ENCODE measurements at places on chromosomes 11 and 22.

DNA sequence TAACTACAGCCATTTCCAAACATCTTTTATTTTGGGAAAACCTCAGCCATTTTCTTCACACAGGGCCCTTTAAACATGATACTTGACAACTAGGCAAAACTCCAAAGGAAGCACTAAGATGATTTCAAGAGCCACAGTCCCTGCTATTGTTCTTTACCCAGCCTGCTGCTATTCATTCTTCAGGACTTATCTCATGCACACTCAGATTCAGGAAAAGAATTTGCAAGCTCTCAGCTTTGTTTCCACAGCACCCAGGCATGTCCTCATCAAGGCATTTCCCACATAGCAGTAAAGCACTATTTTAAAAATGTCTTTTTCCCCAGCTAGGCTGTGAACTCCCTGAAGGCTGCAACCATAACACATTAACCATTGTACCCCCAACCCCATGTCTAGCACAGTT lies 609.3 kb upstream of the CCDC90B start:
- no peak for DNase-seq

DNA sequence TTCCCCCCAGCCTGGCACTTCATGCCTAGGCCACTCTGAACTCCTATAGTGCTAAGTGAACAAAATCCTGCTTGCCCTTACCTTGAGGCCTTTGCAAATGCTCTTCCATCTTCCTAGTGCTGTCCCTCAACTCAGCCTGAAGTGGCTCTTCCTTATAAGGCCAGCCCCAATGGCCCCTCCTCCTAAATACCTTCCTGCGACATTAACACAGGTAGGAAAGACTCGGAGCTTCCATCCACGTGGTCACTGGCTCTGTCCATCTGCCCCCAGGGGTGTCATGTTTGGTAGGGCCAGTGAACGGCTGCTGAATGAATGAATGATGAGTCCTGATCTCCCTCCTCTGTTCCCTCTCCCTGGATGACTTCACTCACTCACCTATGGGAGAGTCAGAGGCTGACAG lies 4.2 kb downstream of the PDE2A start:
- no peak for DNase-seq

- no peak for DNase-seq
These were observed 702.4 kb downstream of the NTM start for GRCh38 chr11:132072858-132073211.

- DNase-seq: no peak
These were observed 28.0 kb downstream of the CTR9 start for GRCh38 chr11:10779086-10779485.

GRCh38 chr11:34358258-34358727 lies 483 bp upstream of the ABTB2 start:
- no peak for DNase-seq

DNA sequence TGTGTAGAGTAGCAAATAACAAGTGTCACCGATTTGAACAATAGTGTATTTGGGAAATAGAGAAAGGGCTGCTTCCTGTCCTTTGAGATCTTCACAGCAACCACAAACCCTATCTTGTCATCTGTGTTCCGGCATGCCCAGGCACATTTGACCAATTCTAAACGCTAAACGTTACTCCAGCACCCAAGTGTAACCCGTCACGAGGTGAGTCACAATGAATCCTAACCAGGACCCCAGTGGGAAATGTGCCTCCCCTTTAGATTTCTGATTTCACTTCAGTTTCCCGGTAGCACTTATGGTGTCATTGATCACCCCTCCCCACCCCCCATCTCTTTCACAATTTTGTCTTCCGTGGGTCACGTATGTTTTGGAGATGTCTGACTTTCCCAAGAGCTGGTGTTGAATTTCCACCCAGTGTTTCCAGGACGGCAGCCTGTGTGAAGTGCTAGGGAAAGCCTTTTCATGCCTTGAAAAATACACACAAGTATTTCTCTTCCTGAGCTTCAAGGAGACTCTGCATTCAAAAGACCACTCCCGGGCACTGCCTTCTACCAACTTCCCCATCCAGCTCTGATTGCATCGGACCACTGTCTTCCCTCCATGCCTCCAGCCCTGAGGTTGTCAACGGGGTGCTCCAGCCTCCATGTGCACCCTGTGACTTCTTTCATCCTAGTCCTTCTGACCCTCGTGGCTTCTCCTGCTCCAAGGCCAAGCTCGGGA lies 10.5 kb upstream of the C11orf24 start:
- DNase-seq: no peak

Measured in HFF-Myc (cell line).